Erythroblast (primary cell): ENCODE measurements at places on chromosomes 5 and 9.

- DNase-seq: no peak
These were observed 140.0 kb upstream of the RAPGEF1 start for GRCh38 chr9:131879911-131880290.

DNA sequence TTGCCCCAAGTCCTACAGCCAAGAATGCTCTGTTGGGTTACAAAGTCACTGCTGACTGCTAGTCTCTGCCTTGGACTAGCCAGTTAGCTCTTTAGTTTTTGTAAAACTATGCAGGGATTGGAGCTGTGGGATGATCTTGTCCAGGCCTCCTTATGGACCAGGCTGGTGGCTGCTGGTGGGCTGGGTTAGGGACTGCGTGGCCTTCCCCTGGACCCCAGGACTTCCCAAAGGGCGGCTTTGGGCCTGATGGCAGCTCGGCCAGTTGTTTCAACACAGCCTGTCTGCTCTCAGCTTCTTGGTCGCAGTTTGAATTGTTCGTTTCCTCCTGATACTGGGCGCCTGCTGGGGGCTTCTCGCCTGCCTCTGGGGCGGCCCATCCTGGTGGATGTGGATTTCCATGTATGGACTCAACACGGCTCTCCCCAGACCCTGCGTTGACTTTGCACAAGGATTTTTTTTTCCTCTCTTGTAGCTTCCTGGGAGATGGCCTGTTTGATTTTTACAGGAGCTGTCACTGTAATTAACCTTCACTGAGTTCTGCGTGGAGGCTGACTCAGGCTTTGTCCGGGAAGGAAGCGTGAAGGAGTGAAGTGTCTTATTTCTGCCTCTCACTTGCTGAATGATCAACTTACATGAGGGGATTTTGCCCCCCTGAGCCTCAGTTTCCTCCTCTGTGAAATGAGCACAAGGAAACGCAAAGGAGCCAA is 91.9 kb upstream of the NEURL1B start:
- DNase-seq: no peak

DNA sequence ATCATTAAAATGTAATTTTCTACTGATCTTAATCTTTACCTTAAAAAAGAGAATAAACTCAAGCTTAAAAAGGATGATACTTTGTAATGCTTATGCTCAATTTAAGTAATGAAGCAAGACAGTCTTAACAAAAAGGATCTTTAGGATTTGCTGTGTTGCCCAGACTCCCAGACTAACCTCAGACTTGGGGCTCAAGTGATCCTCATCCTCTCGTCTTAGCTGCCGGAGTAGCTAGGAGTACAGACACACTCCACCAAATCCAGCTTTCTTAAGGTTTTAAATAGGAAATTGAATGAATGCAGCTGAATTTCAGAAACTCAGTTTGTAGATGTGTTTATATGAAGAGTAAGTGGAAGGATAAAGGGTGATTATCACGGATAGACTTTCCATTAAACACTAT is 400.5 kb upstream of the DAB2 start:
- DNase-seq: no peak

GRCh38 chr5:86127696-86128095 is 490.0 kb upstream of the COX7C start:
- no peak for DNase-seq
